ENCODE measurements at places on chromosomes 1 and 21.
A peak's percentile ranks its signal among the peaks of the same experiment; 100 is the strongest.

GRCh38 chr1:15916916-15917315 is 59.0 kb downstream of the ZBTB17 start:
- no peak for DNase-seq

- DNase-seq = no peak
Measured at GRCh38 chr1:17673329-17674072, 81.6 kb upstream of the ACTL8 start.

GRCh38 chr1:9649769-9650168 is 1.8 kb upstream of the PIK3CD start:
- DNase-seq = no peak

DNA sequence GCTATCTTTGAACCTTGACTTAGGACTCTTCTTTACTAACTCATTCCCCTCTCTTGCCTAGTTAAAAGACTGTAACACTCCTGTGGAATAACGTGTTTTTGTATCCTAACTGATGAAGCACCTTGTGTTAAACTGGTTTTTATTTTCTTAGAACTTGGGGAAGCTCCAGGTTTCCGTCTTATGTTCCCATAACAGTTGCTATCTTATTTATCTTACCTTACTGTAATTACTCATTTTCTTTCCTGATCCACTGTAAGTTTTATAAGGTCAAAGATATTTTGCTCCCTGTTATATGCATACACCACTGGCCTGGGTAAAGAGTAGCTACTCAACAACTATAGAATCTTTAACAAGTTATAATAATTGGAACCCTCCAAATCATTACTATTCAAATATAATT is 43.1 kb downstream of the RPL5 start:
- no peak for DNase-seq

GRCh38 chr1:151474745-151475144 is 15.5 kb upstream of the POGZ start:
- DNase-seq = no peak

DNA sequence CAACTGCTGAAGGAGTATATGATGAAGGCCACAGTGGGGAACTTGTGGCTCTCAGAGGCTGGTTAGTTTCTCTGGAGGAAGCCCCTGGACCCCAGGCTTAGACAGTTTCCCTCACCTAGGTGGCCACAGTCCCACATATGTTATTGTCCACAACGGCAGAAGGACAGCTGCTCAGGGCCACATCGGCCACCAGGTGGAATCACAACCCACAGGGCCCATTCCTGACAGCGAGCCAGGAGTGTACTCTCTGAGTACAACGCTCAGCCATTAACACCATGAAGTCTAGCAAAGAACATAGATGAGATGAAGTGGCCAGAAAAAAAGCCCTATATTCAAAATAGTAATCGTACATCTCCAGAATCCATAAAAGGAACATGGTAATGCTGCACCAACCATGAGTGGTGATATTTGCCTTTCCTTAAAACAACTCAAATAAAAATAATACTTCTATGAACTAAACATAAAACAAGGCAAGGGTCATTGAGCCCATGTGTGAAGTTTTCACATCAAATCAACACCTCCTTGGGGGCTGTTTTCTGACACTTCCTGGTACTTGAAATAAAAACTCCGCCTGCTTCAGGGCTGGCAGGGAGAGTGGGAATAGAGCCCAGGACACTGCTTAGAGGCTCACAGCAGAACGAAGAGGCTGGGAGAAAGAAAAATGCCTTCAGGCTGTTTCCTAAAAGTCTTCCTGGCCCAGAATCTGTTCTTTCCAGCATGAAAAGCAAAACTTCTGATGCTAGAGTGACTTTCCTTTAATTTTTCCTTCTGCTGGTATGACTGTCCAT is 383.3 kb downstream of the HHAT start:
- DNase-seq = peak; percentile 78

- DNase-seq = no peak
Measured at GRCh38 chr1:234712891-234713305, 102.9 kb upstream of the IRF2BP2 start.

DNA sequence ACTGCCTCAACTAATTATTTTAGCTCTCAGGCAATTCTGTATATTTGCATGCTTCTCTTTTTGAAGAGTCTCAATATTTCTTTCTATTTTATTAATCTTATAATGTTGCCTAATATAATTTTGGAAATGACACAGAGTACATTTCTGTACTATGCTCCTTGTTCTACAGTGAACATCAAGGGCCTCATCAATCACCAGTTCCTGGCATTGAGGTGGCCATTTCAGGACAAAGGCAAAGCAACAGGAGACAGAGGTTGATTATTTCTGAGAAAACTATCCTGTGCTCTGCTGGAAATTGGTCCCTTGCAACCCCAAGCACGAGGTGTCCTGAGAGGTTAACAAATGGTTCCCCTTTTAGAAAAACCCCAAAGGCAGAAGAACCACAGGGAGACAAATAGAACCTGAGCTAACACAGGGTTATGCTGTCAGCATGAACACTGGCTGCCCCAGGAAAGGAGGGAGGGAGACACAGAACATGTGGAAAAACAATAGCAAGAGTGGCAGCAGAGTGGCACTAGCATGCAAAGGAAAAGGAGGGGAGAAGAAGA is 63.9 kb upstream of the VAV3 start:
- no peak for DNase-seq

GRCh38 chr1:7491109-7491817 is 279.8 kb upstream of the VAMP3 start:
- DNase-seq = no peak

- no peak for DNase-seq
Measured at GRCh38 chr1:44501047-44501890, 96.2 kb downstream of the RNF220 start.

DNA sequence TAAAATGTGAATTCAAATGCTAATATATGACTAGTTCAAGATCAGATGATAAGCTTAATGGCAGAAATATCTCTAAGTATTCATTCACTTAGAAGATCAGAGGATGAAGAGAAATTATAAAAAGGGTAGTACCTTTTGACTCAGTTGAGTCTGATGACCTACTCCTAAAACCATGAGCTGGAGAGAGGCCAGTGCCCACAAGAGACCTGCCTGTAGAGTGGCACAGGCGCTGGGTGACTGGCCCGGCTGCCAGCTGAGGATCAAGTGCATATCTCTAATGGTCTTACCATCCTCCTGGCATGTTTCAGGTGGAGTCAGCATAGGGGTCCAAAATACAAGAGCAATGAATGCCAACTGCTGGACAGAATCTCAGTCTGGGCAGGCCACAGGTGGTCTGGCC is 14.1 kb downstream of the DDAH1 start:
- DNase-seq = no peak

DNA sequence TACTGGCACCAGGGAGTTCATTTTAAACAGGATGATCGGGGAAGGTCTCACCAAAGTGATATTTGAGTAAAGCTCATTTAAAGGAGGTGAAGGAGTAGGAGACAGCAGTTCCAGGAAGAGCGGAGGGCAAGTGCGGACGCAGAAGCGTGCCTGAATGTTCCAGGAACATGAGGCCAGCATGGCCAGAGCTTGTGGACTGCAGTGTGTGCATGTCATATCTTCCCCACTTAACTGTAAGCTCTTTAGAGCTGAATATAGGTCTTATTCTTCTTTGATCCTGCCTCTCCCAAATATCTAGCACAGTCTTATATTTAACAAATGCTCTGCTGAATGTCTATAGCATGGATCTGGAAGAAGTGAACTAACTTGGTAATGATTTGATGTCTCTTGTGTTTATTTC is 639.3 kb downstream of the SMYD3 start:
- no peak for DNase-seq

DNA sequence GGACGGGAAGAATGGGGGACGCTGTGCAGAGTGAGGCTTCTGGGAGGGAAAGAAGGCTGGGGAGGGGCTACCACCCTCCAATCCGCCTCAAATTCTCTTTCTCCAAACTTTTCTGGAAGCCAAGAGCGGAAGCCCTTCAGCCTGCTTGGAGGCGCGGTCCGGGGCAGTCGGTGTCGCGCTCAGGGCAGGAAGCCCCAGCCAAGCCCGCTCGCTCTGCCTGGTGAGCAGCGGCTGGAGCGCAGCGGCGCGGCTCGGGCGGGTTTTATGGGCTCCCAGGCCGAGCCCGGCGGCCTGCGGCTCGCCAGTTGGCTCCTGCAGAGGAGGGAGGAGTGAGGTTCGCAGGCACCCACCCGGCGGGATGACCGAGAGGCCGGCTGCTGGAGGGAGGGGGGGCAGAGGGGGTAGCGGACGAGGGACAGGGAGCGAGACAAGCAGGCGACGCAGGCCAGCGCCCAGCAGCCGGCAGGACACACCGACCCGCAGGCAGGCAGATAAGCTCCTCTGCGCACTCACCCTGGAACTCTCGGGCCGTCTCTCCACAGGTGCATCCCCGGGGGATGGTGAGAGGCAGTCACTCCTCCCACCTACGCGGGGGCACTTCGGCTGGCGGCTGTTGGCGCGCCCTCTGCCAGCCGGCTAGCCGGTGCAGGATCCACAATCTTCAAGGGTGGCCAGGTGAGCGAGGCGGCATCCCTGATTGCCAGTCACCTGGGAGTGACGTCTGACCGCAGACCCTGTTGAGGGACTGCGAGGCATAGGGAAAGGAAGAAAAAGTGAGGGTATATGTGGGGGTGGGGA is at the start of gene AVPR1B:
AVPR1B (minus strand) TSS at position 238 of the 798 bp plus-strand sequence. CDS start 498 bp downstream, outside the sequence.
- peak; percentile 53 for DNase-seq

- no peak for DNase-seq
Measured at GRCh38 chr1:116875391-116875790, 34.3 kb upstream of the PTGFRN start.

Measured in T47D (cell line).